ENCODE measurements at places on chromosomes 13 and 19.

DNA sequence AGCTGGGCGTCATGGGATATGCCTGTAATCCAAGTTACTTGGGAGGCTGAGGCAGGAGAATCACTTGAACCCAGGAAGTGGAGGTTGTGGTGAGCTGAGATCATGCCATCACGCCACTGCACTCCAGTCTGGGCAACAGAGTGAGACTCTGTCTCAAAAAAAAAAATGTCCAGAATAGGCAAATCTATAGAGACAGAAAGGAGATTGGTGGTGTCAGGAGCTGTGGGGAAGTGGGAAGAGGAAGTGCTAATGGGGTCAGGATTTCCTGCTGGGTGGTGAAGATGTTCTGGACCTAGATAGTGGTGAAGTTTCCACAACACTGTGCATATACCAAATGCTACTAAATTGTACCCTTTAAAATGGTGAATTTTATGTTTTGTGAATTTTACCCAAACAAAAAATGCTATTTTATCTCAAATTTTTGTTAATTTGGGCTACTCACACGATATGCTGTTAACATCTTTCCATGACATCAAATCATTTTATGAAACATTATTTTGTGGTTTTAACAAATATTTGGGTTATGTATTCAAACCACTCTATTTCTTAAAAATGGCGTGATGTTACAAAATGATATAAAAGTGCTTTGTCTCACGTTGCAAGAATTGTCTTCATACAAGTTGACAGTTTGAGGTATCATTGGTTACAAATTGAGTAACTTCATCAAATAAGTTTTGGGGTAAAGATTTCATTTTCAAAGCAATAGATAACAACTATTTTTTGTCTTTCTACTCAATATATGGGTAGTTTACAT, 7.4 kb upstream of the CYP4F3 start:
- DNase-seq: no peak

DNA sequence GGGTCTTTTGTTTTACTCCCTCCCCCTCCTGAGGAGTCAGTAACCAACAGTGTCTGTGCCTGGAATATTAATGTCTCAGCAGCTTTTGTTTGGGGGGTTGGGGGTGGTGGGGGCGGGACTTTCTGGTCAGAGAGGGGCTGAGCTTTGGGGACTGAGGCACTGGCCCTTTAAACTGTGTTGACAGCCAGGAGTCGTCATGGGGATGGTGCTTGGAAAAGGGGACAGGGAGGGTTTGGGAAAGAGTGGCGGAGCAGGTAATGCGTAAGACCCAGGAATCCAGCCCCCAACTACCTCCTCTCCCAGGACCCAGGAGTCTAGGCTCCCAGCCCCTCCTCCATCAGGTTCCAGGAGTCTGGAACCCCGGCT, 5.2 kb downstream of the CADM4 start:
- peak; percentile 4 for DNase-seq

DNA sequence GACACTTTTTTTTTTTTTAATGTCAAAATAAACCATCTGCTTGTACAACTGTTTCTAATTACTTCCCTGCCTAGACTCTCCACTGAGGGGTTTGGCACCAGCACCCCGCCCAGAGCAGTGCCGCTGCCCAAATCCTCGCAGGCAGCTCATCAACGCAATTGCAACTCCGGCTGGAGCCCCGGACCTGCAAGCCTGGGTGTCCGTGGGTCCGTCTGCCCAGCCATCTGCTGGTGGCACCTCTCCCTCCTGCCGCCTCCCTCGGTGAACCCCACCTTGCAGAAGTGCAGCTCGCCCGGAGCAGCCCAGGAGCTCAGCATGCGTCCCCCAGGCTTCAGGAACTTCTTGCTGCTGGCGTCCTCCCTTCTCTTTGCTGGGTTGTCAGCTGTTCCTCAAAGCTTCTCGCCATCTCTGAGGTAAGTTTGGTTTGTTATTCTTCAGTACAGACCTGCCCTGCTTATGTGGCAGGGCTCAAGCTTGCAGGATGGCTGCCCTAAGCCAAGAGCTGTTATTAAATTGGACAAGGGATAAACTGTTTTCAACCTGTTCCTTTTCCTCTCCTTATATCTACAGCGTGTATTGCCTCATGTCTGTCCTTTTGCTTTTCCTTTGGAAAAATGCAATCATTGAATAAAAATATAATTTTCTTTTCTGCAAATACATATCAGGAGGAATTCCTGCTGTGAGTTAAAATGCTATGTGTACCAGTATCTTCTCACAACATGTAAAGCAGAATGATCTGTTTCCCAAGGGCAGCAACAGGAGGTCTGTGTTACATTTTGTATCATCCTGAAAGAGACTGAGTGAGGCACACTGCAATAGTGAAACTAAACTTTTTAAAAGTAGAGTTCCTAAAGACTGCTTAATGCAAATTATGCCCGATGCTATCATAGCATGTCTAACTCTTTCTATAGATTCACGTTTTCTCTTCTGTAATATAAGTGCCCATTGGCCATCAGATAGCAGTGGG, at the start of gene ITGBL1:
TSS of gene ITGBL1 (plus strand) at position 157 of the 967 bp plus-strand sequence. CDS start at position 316, 159 bp downstream.
- DNase-seq: peak; percentile 43

- peak; percentile 37 for DNase-seq
Observed at GRCh38 chr13:51524829-51525566, 59.3 kb upstream of the WDFY2 start.

- no peak for DNase-seq
Observed at GRCh38 chr13:79194272-79194671, 211.8 kb downstream of the RBM26 start.

DNA sequence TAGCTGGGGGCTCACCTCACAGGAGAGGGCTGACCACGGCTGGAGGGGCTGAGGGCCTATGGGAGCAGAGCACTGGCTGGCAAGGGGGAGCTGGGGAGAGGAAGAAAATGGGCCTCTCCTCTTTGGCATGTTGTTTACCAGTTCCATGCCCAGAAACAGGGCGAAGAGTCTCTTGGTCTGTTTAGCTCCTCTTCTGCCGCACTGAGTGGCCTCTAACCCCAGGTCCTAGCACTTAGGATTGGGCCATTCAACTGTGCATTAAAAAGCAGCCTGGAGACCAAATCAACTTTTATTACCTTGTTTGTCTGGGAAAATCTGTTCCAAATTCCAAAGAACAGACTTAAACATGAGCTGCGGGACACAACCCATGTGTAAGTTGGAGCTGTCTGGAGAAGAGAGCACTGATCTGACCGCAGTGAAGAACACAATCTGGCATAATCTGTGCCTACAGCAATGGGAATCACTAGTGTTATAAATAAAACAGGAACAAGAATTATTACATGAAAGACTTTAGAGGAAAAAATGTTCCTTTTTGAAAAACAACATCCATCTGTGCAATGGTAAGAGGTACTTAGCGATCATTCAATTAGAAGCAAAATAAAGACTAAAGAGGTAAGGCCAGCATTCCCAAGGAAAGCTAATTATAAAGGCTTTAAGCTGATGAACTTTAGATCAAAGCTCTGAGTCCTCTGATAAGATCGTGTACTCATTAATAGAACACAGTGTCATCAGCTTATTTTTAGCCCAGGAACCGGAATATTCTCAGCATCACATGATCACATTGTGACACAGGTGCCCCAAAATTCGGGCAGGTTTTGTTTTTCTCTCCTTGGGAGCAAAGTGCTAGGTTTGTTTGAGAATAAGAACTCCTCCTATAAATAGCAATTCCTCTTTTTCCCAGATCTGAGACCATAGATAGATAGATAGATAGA, 243.2 kb downstream of the COL4A1 start:
- no peak for DNase-seq

DNA sequence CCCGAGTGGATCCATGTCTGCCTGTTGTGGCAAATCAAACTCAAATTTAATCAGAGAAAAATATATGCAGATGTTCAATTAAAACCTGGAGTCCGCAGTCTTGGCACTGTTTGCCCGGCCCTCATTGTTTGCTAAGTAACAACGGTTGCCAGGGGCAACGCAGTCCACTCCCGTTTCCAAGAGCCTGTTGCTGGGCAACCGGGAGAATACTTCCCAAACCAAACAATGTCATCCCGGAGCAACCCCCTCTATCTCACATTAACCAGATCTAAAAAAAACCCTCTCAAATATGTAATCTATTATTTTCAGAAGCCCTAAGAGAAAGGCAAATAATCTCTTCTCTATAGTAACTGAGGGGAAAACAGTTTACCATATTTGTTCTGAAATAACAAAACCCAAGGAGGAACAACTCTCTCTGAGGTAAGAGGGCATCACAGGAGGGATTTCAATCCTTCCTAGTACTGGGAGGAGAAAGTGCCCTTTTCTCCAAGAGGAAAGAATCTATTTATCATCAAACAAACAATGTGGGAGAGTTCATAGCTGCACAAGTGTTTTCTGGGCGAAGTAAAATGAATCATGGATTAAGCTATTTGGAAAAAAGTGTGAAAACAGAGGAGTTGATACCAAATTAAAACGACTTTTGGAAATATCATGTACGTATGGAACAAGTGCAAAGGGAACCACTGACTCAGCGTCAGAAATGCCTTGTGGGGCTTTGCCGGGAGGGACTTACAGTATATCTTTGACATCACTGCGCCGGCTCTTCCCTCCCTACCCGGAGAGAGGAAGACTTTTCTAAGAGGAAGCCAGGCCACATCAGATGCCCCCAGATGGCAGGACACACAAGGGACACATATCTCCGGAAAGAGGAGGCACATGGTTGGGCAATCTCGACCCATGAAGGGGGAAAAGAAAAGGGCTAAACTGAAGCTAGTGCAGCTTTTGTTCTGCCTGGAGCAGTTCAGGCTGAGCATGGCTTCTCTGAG, 43.3 kb downstream of the RFX2 start:
- DNase-seq: peak; percentile 89

- DNase-seq: peak; percentile 57
Observed at GRCh38 chr13:34019870-34020269, 201.9 kb downstream of the RFC3 start.

DNA sequence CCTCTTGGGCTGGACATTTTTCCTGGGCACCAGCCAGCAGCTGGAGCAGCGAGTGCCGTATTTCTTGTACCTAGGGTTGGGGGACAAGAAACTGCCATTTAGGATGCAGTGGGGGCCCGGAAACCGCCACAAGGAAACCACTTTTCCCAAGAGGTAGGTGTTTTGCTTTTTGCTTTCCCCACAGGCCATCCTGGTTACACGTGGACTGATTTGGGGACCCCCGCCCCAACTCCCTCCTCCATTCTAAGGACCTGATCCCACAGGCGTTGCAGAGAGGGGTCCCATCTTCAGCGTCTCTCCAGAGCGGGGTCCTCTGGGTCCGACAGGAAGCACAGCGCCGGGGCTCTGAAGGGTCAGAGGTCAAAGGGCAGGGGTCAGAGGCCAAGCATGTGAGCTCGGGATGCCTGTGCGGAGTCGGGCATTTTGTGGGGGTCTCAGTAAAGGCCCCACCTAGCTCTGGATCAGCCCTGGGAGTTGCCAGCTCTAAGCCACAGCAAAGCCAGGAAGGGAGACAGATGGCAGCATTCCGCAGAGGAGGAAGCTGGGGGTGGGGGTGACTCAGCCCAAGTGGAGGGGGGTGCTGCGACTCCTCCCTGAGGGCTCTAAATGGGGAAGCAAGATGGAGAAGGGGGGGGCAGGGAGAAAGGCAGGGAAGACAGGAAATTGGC, 4.3 kb downstream of the ZGLP1 start:
- DNase-seq: peak; percentile 72

GRCh38 chr13:23202383-23202782, 21.6 kb downstream of the SGCG start:
- peak; percentile 51 for DNase-seq

GRCh38 chr19:41205995-41206394, 13.0 kb downstream of the CYP2S1 start:
- no peak for DNase-seq

DNA sequence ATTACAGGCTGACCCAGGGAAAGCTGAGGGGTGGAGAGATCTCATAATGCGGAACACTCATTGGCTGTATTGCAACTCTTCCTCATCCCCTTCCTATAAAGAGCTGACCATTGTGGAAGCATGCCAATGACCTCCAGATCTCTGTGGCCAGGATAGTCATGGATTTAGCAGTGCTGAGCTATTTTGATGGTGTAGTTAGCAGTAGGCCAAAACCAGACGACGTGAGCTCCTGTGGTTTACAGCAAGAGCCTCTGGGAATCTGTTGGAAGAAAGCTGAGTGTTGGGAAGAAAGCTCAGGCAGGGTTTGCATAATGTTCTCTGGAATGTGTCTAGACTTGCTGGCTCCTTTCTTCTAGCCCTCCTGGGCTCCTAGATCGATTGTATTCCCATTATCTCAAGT, 187.5 kb upstream of the GPC6 start:
- DNase-seq: peak; percentile 92

GRCh38 chr13:88866195-88866594, 1195.0 kb downstream of the SLITRK5 start:
- no peak for DNase-seq
